ENCODE measurements at places on chromosomes 16 and 17.

DNA sequence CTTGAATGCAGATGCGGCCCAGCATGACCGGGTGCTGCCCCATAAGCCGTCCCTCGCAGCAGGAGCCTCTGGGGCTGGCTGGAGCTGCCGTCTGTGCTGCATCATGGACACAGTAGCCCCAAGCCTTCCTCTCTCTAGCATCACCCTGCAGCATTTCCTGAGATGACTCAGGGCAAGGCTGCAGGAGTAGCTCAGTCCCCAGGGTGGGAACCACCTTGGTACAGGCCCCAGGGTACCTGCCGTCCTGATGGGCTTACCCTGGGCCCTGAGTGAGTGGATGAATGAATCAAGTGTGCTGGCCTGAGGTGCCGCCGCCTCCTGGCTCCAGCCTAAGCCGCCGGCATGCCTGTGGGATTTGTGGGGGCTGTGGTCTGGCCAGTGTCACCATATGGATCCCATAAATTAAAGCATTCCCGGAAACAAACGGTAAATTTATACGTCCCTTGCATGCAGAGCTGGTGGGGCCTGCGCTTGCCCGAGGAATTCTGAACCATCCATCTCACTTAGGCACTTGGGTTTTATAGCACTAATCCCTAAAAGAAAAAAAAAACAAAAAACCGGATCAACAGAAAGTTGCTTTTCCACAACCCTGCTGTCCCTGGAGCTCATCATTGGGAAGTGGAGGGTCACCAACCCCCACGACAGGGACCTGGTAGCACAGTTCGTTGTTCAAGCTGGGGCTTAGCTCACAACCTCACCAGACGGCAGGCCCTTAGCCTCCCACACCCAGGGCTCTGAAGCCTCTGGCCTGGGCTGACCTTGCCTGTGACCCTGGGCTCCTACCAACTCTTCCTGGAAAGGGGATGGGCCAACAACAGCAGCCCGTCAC, 242.6 kb upstream of the CIBAR2 start:
- no peak for DNase-seq

GRCh38 chr17:29723278-29724047, 100.8 kb upstream of the CORO6 start:
- no peak for DNase-seq

DNA sequence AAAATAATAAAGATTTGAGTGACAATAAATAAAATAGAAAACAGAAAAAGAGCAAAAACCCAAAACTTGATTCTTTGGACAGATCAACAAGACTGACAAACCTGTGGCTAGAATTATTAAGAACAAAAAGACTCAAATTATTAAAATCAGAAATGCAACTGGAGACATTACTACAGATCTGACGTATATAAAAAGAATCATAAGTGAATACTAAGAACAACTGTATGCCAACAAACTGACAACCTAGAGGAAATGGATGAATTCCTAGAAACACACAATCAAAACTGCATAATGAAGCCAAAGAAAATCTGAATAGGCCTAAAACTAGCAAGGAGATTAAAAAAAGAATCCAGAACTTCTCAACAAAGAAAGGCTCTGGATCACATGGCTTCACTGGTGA, 47.4 kb downstream of the NETO2 start:
- no peak for DNase-seq

GRCh38 chr17:75350029-75350428, 55.4 kb downstream of the GRB2 start:
- no peak for DNase-seq

Measured in head of caudate nucleus (tissue), 42 donors.